ENCODE measurements at places on chromosomes 12 and 14.
A peak's percentile ranks its signal among the peaks of the same experiment; 100 is the strongest.

DNA sequence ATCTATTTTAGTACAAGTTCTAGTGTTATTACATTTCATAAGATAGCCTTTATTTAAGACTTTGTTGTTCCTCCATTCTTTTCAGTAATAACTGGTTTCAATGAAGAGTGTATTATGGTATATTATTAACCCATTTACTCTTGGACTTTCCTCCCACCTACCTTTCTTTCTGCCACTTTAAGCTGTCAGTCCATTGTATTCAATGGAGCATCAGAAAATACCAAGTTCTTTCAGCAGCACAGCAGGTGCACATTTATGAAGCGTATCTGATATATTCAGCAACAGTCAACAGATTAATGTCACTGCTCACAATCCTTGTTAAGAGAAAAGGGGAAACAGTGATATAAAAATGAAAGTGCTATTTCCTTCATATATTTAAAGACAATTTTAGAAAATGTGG is 660.9 kb downstream of the C12orf50 start:
- no peak for DNase-seq

- DNase-seq: no peak
These were observed 64.3 kb upstream of the RBM19 start for GRCh38 chr12:114030451-114030850.

DNA sequence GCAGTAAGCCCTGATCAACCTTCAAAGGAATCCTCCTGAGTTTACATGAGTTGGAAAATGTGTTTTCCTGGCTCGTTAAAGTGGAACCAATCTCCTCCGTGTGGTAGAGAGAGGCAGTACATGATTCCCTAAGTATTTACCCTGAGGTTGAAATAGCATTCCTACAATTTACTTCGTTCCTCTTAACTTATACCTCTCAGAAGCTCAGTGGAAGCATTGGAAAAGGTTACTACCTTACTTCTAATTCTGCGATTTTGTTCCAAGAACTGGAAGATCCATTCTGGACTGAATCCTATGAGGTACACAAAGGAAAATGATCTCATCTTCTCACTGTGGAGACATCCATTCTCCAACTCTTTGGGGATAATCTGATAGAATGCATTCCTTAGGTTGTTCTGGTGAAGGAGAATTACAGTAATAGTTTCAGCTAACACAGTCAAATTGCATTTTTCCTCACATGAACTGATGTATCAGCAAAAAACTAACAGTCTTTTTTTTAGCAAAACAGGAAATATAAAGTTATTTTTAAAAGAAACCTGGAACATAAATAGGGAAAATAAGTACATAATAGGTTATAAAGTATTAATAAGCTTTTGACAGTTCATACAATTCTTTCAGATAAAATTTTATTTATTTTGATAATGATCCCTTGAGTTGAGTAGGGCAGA is 475.6 kb downstream of the PDZRN4 start:
- DNase-seq: no peak

GRCh38 chr14:105176513-105176912 is 4.6 kb downstream of the NUDT14 start:
- no peak for DNase-seq

DNA sequence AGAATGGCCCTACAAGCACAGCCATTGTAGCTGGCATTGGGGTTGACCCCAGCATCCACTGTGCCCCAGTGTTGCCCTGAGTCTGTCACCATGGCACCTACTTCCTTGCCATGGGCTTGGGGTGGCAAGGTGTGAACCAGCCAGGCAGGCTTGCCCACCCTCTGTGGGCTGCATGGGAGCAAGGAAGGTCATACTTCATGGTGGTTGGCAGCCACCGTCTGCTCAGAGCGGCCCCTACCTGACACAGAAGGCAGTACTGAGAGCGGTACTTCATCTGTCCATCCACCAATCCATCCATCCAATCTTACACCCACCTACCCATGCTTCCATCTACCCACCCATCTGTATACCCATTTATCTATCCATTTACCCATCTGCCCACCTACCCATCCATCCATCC is 160.1 kb downstream of the KIF26A start:
- no peak for DNase-seq

DNA sequence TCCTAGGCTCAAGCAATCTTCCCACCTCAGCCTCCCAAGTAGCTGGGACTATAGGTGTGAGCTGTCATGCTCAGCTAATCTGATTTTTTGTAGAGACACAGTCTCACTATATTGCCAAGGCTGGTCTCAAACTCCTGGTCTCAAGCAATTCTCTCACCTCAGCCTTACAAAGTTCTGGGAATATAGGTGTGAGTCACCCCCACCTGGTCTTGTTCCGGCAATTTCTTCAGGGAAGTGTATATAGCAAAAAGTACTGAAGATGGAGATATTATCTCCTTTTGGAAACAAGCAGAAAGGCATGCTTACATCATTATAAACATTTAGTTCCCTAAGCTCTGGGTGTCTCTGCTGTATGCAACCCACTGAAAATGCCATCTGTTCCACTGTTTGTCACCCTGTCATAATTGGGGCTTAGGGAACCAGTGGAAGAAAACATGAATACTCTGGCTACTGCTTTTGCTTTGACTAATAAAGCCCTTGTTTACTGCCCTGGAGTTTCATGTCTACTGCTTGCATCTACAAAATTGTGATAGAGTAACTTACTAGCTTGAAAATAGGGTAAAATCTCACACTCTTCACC is 940.2 kb downstream of the GALC start:
- no peak for DNase-seq

- peak; percentile 99 for DNase-seq
These were observed at the start of gene GOLGA5 for GRCh38 chr14:92793709-92794546. Gene GOLGA5, plus strand, starts transcription at chr14:92794305. Its CDS starts 3,133 bp downstream, at chr14:92797438.

- no peak for DNase-seq
These were observed 41.2 kb upstream of the PPM1H start for GRCh38 chr12:62976110-62976662.

DNA sequence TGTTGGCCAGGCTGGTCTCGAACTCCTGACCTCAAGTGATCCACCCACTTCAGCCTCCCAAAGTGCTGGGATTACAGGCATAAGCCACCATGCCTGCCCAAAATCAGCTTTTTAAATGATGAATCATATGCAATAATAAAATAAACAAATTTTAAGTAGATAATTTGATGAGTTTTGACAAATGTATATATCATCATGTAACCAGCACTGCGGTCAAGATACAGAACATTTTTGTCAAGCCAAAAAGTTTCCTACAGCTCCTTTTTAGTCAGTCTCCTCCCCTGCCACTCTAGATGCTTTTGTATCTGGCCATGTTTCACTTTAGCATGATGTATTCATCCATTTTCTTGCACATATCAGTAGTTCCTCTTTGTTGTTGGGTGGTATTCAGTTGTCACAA is 17.2 kb downstream of the FRMD6 start:
- DNase-seq: no peak

GRCh38 chr14:28088125-28088524 is 678.5 kb upstream of the FOXG1 start:
- DNase-seq: no peak

GRCh38 chr12:109897029-109897428 is 3.0 kb upstream of the TCHP start:
- DNase-seq: no peak
